ENCODE measurements at places on chromosomes 12 and 14.
A peak's percentile ranks its signal among the peaks of the same experiment; 100 is the strongest.

DNA sequence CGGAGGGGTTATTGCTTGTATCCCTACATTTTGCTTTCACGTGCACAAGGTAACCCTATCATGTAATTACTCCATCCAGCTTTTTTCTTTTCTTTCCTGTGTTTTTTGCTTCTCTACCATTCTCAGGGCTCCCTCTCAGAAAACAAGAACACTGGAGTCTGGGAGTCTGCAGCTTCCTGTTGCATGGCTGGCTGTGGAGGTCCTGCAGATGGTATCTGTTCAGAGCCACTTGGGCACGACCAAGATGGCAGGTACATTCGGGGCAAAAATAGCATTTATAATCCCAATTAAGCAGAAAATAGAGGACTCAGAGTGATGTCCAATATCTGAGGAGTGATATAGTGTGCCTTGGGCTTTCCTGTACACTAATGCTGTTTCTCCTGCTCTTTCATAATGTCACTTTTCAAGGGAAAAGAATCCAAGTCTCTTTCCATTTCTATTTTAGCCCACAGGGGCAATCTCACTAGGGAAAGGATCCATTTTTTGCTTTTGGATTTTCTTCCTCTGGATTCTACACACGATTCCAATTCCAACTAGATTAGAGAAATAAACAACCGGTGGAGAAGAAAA, 3.2 kb upstream of the NUMB start:
- no peak overlapping the region for H3K27ac ChIP-seq
- no peaks in the 10 kb centered on the region for H3K27me3 ChIP-seq
- no peak overlapping the region for H3K4me3 ChIP-seq
- H3K36me3 ChIP-seq: peaks cover 12% of the 10 kb centered on the region

GRCh38 chr12:46523446-46523845, 150.9 kb upstream of the SLC38A2 start:
- H3K4me3 ChIP-seq: peak overlapping the region; percentile 57
- no peak for DNase-seq
- peak overlapping the region; percentile 92 for H3K27ac ChIP-seq
- H3K27me3 ChIP-seq: no peaks in the 10 kb centered on the region
- H3K36me3 ChIP-seq: no peaks in the 10 kb centered on the region
- H3K4me1 ChIP-seq: peaks cover 49% of the 10 kb centered on the region

- no peak overlapping the region for H3K4me3 ChIP-seq
- H3K36me3 ChIP-seq: no peaks in the 10 kb centered on the region
- H3K27me3 ChIP-seq: no peaks in the 10 kb centered on the region
- no peaks in the 10 kb centered on the region for H3K4me1 ChIP-seq
These were observed 1061.8 kb upstream of the FLRT2 start for GRCh38 chr14:84468153-84468552.

DNA sequence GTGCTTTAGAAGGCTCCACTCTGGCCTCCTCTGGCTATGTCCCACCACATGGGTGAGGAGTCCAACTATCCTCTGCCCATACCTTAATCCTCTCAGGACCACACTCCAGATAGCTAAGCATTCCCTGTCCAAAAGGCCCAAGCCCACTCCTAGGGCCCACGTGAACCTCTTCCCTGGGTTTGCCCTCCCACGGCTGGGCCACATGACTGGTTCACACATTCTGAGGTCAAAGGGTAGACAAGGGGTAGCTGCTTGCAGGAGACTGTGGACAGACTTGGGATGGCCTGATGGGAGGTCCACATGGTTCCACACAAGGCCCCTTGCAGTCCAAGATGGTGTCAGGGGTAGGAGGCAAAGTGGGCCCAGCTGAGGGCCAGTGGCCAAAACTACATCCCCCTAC, 6.0 kb upstream of the PCK2 start:
- no peak overlapping the region for H3K27ac ChIP-seq
- peaks cover 8% of the 10 kb centered on the region for H3K4me1 ChIP-seq
- no peak overlapping the region for H3K4me3 ChIP-seq
- no peak for DNase-seq

All from activated T-cell treated with anti-CD3 and anti-CD28 coated beads, Interleukin-2, amount 50 U/mL, for 24 hours (primary cell).